NCI-H446 treated with DMSO at 0.1 percent for 48 hours (cell line): ENCODE measurements at places on chromosomes 6 and 20.

GRCh38 chr6:114783783-114784182 is 441.0 kb upstream of the HS3ST5 start:
- no peak for DNase-seq

GRCh38 chr6:34143884-34144580 is 1.9 kb downstream of the GRM4 start:
- no peak for DNase-seq

GRCh38 chr20:37564388-37565133 is 36.9 kb upstream of the BLCAP start:
- DNase-seq: no peak

- DNase-seq: no peak
Measured at GRCh38 chr20:44041001-44041400, 126.3 kb downstream of the TOX2 start.

GRCh38 chr20:21102603-21103311 is 3.4 kb downstream of the LINC00237 start:
- no peak for DNase-seq
